HS-5 (cell line): ENCODE measurements at places on chromosomes 4 and X.

DNA sequence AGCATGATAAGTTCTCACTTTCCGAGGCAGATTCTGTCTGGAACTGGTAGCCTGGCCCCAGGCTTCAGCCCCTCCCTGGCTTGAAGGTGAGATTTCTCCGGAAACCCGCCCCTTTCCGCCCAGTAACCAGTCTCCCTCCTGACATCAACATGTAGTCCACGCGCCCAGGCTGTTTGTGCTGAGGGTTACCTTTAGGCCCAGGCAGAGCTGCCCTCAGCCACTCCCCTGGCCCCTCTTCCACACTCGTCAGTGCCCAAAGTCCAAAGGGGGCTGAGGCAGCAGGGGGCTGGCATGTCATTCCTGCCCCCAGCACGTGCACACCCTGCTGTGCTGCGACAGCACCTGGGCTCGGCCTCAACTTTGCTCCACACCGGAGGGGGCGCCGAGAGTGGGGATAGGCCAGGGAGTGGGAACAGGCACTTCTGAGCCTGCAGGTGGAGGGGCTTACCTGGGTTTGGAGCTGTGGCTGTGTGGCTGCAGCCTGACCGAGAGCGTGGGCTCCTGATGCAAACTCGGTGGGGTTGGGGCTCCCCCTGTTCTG is 69.5 kb upstream of the ANK2 start:
- no peak for DNase-seq

GRCh38 chrX:103726477-103726876 is 15.8 kb downstream of the TMEM31 start:
- no peak for DNase-seq

GRCh38 chr4:52866734-52867133 is 4.6 kb downstream of the RASL11B start:
- no peak for DNase-seq

DNA sequence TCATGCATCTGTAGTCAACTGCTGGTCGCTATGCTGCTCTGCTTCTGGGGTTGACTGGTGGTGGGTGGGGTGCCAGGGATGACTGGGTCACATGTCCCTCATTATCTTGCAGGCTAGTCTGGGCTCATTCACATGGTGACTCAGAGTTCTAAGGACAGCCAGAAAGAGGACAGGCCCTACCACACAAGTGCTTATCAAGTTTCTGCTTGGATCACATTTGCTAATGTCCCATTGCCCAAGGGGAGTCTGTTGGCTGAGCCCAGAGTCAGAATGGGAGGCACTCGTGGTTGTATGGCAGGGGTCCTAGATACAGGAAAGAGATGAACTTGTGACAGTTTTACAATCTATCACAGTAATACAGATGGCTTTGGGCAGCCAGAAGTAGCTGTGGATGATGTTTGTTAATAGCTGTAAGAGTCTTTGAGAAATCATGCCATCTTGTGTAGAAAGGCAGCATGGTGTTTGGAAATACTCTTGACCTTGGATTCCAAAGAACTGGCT is 221.3 kb downstream of the GPAT3 start:
- DNase-seq = no peak

DNA sequence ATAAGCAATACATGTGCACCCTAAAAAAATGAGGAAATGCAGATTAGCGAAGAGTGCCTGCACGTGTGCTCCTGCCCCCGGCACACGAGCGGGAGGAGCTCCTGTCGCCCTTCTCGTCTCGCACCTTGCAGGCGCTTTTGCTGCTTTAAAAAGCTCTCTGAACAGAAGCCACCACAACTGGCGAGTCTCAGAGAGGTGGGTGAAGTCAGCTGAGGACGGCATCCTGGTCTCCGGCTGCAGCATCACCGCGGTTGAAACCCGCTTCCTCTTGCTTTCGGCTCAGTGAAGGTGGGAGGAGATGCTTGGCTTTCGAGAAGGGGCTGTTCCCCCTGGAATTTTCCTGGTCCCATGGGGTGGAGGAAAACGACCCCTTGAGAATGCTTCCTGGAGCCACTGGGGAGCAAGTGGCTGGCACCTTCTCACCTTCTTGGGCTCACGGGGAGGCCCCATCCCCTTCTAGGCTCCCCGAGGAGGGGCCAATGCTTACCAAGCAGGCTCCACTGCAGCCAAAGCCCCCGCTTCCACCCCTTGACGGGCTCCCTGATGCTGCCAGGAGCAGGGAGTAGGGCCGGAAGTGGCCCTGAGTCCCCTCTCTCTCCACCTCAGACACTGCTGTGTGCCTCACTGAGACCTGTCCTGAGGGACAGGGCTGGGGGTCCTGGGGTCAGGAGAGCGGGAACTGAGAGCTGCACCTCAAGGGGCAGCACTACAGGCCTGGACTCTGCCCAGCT is 29.2 kb upstream of the MXD4 start:
- no peak for DNase-seq

- no peak for DNase-seq
These were observed 68.3 kb upstream of the CNKSR2 start for GRCh38 chrX:21305799-21306336.

DNA sequence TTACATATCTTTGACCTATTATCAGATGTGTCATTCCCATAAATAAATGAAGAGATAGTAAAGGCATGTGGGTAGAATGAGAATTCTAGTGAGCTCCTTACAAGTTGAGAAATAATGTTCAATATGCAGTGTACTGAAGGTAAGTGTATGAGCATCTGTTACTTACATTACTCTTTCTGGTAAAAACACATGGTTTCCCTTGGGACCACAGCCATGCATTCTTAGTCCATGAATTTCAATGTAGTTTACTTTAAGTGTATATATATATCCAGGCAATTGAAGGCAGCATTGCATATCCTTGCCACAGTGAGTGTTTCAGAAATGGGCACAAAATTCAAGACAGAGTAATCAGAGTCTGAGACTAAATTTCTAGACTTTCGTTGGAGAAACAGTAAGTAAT is 277.2 kb downstream of the CXXC4 start:
- DNase-seq = peak; percentile 22

- no peak for DNase-seq
These were observed 6.9 kb downstream of the MAGEA4 start for GRCh38 chrX:151919610-151920009.
